ENCODE measurements at places on chromosomes 3 and 15.

- no peak for DNase-seq
Measured at GRCh38 chr3:122697952-122698620, 17.4 kb downstream of the PARP14 start.

GRCh38 chr3:177833332-177833731 is 636.0 kb upstream of the TBL1XR1 start:
- DNase-seq: no peak

GRCh38 chr15:84835661-84836337 is 18.6 kb downstream of the ALPK3 start:
- DNase-seq: no peak

DNA sequence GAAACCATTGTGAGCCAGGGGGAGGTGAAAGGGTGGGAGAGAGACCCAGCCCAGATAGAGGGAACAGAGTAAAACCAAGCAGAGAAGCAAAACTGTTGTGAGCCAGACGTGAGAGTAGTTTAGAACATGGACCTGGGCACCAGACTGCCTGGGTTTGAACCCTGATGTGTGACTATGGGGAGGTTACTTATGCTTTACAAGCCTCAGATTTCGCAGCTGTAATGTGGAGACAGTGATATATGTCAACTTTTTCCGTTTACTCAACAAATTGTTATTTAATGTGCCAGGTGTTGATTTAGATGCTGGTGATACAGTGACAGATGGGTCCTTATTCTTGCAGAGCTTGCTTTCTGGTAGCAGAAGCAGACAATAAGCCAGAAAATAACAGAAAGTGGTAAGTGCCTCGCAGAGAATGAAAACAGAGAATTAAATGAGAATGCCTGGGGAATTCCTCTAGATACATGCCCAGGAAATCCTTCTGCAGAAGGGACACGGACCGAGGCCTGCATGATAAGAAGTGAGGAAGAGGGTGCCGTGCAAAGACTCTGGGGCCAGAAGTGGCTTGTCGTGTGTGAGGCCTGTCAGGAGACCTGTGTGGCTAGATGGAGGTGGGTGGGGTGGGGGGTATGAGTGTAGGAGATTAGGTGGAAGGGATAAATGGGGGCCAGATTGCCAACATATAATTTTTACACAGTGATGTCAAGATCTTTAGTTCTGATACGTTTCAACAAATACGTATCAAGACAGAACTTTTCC is 15.0 kb downstream of the KAT2B start:
- peak; percentile 50 for DNase-seq

- DNase-seq: no peak
Measured at GRCh38 chr15:73568564-73569280, 64.5 kb downstream of the NPTN start.
